ENCODE measurements at places on chromosomes 5 and 9. TPM values are rescaled to one million over a fixed set of nuclear protein-coding genes. Genes with fewer than 3 reads are reported as not detected.

DPYSL3 gene
- total RNA-seq: 0.13 TPM

GPSM1 gene
- 8.8 TPM for total RNA-seq

ARID3C gene
- 0.29 TPM for total RNA-seq

SPINK7 gene
- total RNA-seq: not detected

GFI1B gene
- total RNA-seq: not detected

PCDHAC1 gene
- total RNA-seq: not detected

MSMP gene
- 0.67 TPM for total RNA-seq

PCDHA8 gene
- not detected for total RNA-seq

NUTM2F gene
- not detected for total RNA-seq

LAMC3 gene
- 0.09 TPM for total RNA-seq

C1QTNF3 gene
- total RNA-seq: 1.4 TPM

KCNN2 gene
- total RNA-seq: not detected

ADAMTSL1 gene
- total RNA-seq: not detected

SLC6A3 gene
- total RNA-seq: not detected

PLPPR1 gene
- total RNA-seq: not detected

ANKRD31 gene
- total RNA-seq: 0.99 TPM

PHF24 gene
- not detected for total RNA-seq

EGFLAM gene
- not detected for total RNA-seq

GARIN3 gene
- total RNA-seq: 0.77 TPM

CER1 gene
- total RNA-seq: not detected

TTC16 gene
- 2.3 TPM for total RNA-seq

FOXI1 gene
- not detected for total RNA-seq

C9orf50 gene
- total RNA-seq: not detected

PCDHB13 gene
- total RNA-seq: not detected

DIPK1B gene
- total RNA-seq: 0.14 TPM

DOK3 gene
- total RNA-seq: 7.4 TPM

GOLM1 gene
- total RNA-seq: 2.7 TPM

FCN2 gene
- total RNA-seq: not detected

LHX6 gene
- total RNA-seq: 0.07 TPM

SOHLH1 gene
- not detected for total RNA-seq

SPATA31E1 gene
- not detected for total RNA-seq

CCDC112 gene
- total RNA-seq: 2.4 TPM

ZNF883 gene
- 1.6 TPM for total RNA-seq

DCANP1 gene
- total RNA-seq: not detected

OR1J2 gene
- not detected for total RNA-seq

GZMA gene
- 18.2 TPM for total RNA-seq

ITGA2 gene
- 0.86 TPM for total RNA-seq

BRINP1 gene
- not detected for total RNA-seq

RICTOR gene
- 26.1 TPM for total RNA-seq

FOXD4L6 gene
- total RNA-seq: 0.16 TPM
